Left cardiac atrium (tissue), 4 donors: ENCODE measurements at places on chromosomes 12 and 14. TPM values are rescaled to one million over a fixed set of nuclear protein-coding genes. Genes with fewer than 3 reads are reported as not detected.

The GPR132 gene
- 2.1 TPM for total RNA-seq

The DIO3 gene
- 0.37 TPM for total RNA-seq

The EPYC gene
- not detected for total RNA-seq

The BMP4 gene
- total RNA-seq, result 12.5 TPM

The HOXC12 gene
- not detected for total RNA-seq

The CDC42BPB gene
- 57.3 TPM for total RNA-seq

The LIN7A gene
- total RNA-seq, result 13.6 TPM

The ESRRB gene
- 5.5 TPM for total RNA-seq

The GRIN2B gene
- 0.29 TPM for total RNA-seq

The ARMH4 gene
- 6.4 TPM for total RNA-seq

The SRP54 gene
- total RNA-seq, result 28.6 TPM

The STK38L gene
- 135 TPM for total RNA-seq

The ITGB7 gene
- 0.81 TPM for total RNA-seq

The SERPINA9 gene
- not detected for total RNA-seq

The AICDA gene
- 0.10 TPM for total RNA-seq

The SYNDIG1L gene
- total RNA-seq, result 0.24 TPM

The TSPAN19 gene
- not detected for total RNA-seq

The RFLNA gene
- 0.47 TPM for total RNA-seq

The TMPRSS12 gene
- total RNA-seq, result not detected

The PIWIL1 gene
- not detected for total RNA-seq

The TOMM20L gene
- total RNA-seq, result not detected

The SYCP3 gene
- total RNA-seq, result not detected

The ZDHHC22 gene
- not detected for total RNA-seq

The HOXC9 gene
- not detected for total RNA-seq

The RIN3 gene
- total RNA-seq, result 19.1 TPM

The TCTN1 gene
- 21.2 TPM for total RNA-seq

The FOXM1 gene
- total RNA-seq, result 0.44 TPM

The SERPINA3 gene
- total RNA-seq, result 232 TPM

The SALL2 gene
- total RNA-seq, result 3.3 TPM

The PLEKHD1 gene
- total RNA-seq, result 0.15 TPM

The HPD gene
- 1.8 TPM for total RNA-seq
